Stimulated activated naive CD4-positive, alpha-beta T cell (primary cell): ENCODE measurements at places on chromosomes 5 and 9.

DNA sequence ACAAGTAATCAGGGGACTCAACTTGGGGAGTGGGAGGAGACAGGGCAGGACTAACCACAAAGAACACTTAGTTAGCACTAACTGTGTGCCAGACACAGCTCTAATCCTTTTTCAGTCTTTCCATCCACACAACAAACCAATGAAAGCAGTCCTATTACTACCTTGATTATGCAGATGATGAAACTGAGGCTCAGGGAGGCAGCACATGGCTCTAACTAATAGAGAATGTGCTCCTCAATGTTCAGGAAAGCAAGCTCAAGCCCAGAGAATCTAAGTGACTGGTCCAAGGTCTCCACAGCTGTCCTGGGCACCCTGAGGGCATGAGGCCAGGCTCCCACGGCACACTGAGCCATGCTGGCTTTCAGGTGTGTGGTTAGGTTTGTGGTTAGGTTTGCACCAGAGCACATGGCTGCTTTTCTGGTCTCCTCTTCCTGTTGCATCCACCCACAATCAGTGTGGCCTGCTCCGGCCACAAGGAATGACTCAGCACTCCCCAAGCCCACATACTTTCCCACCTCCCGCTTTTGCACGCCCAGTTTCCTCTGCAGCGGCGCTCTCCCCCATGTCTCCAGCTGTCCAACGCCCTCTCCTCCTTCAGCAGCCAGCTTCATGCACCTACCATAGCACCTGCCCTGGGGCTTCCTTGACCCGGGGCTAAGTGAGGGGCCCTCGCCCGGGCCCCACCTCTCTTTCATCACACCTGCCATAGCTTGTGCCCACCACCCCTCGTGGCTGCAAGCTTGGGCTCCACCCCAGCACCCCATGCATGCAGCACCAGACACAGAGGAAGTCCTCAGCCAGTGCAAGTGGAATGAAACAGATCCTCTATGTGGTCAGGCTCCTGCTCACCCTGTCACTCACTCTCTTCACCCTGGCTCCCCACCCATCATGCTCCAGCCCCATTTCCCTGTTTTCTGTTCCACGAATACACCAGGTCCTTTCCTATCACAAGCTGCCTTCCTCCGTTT is 133.1 kb downstream of the GABBR2 start:
- DNase-seq: no peak

GRCh38 chr5:151674626-151675610 is 11.8 kb downstream of the SPARC start:
- DNase-seq: no peak

GRCh38 chr5:72305194-72306142 is 14.6 kb downstream of the MRPS27 start:
- no peak for DNase-seq

DNA sequence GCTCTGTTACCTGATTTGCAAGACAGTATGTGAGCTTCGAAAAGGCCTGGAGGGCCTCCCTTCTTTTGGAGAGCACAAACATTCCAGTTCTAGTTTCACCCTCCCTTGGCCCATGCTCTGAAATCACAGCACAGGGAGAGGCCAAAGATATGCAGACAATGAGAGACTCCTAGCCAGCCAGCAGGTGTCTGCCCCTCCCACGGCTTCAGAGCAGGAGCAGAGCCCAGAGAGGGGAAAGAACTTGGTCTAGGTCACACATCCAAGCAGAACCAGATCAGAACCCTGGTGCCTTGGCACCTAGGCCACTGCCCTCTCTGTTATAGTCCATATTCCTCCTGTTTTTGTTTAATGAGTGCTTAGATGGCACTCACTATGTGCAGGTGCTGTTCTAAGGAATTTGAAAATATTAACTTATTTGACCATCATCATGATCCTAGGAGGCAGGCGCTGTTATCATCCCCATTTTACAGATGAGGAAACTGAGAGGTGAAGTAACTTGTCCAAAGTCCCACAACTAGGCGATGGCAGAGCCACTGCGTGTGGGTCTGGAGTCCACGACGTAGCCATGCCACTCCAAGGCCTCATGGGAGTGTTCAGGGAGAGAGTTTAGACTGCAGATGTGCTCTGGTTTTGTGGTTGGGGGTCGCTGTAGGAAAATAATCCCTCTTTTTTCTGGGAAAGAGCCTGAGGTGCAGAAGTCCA is 27.2 kb downstream of the TMOD1 start:
- DNase-seq: no peak

GRCh38 chr5:171707442-171707792 is 78.2 kb upstream of the SMIM23 start:
- no peak for DNase-seq

GRCh38 chr5:4018007-4018406 is 422.4 kb downstream of the IRX1 start:
- DNase-seq: no peak

DNA sequence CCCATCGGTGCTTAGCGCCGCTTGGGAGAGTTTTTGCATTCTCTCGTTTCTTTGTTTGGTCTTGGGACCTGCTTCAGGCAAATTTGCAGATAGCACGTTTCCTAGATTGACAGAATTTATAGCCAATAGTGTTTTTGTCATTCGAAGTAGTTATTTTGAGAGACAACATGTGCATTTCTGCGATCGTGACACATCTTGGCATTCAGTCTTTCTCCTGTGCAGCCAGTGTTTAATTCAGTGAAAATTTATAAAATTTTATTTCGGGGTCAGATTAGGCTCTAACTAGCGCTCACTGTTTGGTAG is 830 bp downstream of the PRRC1 start:
- no peak for DNase-seq

GRCh38 chr5:115685490-115685889 is 59.7 kb upstream of the TMED7 start:
- no peak for DNase-seq

DNA sequence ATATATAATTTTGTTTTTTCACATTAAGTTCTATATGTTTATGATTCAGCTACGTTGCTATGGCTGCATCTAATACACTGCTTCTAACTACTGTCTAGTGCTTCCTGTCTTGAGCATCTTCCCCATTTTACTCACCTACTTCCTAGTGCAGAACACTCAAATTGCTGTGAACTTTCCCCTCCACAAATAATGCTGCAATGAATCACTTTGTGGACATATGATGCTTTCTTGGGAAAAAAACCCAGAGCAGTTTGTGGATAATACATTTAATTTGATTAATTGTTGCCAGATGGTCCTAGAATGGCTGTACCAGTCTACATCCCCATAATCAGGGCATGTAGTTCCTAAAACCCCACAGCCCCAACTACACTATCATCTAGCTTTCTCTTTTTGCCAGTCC is 18.5 kb downstream of the CD180 start:
- no peak for DNase-seq

- DNase-seq: no peak
Observed at GRCh38 chr9:137544176-137544760, 5.9 kb downstream of the PNPLA7 start.

DNA sequence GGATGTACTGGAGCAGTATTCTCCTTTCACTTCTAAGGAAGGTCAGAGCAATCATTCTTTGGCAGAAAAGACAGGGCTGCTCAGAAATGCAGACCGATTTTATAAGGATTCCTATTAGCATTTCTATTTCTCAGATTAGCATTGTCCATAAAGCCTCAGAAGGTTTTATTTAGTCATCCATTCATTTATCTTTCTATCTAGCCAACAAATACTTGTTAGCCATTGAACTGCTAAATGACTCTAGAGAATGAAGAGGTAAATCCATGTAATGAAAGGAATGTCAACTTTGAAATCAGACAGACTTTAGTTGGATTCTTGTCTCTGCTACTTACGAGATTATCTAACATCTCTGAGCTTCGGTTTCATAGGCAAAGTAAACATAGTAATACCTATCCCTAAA is 165.2 kb downstream of the SLC25A46 start:
- DNase-seq: no peak

DNA sequence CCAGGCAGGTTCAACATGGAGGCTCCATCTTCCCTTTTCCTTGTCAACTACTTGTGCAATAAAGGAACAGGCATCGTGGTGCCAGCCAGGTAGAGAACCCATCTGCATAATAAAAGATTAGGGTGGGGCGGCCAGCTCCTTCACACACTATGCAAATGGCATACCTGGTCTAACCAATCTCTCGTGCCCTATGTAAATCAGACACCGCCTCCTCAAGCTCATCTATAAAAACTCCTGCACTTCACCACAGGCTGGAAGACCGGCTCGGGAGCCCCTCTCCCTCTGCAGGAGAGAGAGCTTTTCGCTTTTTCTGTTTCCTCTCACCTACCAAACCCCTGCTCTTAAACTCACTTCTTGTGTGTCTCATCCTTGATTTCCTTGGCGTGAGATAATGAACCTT is 244.3 kb upstream of the PUM3 start:
- no peak for DNase-seq

GRCh38 chr5:116908537-116908936 is 333.9 kb upstream of the SEMA6A start:
- DNase-seq: no peak
